B cell (primary cell): ENCODE measurements at places on chromosomes 12 and 14. TPM values are rescaled to one million over a fixed set of nuclear protein-coding genes. Genes with fewer than 3 reads are reported as not detected.

The SOAT2 gene
- not detected in 2 replicates for total RNA-seq

DNA sequence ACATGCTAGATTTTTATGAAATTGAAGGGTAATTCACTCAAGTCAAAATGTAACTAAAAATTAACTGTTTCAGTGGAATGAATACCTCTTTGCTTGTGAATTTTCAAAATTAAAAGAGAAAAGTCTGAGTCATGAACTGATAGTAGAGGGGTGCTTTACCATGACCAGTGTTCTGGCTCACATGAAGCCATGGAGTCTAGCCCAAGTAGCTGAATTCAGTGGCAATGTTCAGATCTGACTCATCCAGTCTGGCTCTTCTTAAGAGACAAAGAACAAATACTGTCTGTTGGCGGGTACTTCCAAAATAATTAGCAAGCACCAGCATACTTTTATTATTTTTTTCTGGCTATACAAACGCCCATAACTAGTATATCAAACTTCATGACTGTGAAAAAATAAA lies 366.3 kb upstream of the GARIN6 start:
- no peak overlapping the region for H3K27ac ChIP-seq
- H3K27me3 ChIP-seq, result no peaks in the 10 kb centered on the region
- no peaks in the 10 kb centered on the region for H3K36me3 ChIP-seq
- no peak for DNase-seq
- H3K4me3 ChIP-seq, result no peak overlapping the region

DNA sequence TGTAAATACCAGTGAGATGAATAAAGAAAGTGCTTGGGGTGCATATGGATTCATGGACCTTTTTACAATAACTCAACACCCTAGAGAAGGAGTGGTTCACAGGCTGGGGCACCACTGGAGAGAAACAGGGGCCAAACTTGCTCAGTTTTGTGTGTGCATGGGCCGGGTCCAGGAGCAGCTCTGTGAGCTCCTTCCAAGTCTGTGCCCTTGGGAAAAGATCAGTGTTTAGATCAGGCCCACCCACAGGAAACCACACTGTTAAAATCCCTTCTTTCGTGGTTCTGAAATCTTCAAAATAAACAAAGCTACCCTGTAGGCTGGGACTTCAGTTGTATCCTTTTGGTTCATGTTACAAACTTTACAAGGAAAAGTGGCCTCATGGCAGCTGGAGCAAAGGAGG lies 156.1 kb upstream of the TMEM260 start:
- no peak for DNase-seq
- no peaks in the 10 kb centered on the region for H3K36me3 ChIP-seq
- H3K27ac ChIP-seq, result no peak overlapping the region
- no peaks in the 10 kb centered on the region for H3K4me1 ChIP-seq
- no peaks in the 10 kb centered on the region for H3K27me3 ChIP-seq
- H3K4me3 ChIP-seq, result no peak overlapping the region

DNA sequence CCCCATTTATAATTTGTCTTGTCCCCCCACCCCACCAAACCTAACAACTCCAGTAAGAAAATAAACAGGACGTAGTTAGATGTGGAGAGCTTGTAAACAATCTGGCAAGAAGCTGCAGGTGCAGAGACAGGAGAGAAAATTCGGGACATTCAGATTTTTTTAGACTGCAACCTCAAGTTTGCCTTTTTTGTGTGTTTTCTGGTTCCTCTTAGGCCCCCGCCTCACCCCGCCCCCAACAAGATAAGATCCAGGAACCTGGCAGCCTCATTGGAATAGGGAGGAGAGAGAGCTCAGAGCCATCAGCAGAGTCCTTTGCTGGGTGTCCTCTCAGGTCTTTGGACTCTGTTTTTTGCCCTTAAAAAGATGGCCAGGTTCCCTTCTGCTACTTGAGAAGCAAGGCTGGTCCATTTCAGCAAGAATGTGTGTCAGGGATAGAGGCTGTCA lies 2.9 kb downstream of the HOXC10 start:
- H3K27me3 ChIP-seq, result peaks cover 88% of the 10 kb centered on the region
- peaks cover 48% of the 10 kb centered on the region for H3K4me1 ChIP-seq
- no peaks in the 10 kb centered on the region for H3K36me3 ChIP-seq
- H3K27ac ChIP-seq, result no peak overlapping the region
- H3K4me3 ChIP-seq, result no peak overlapping the region

- no peaks in the 10 kb centered on the region for H3K27me3 ChIP-seq
- no peaks in the 10 kb centered on the region for H3K36me3 ChIP-seq
- H3K4me3 ChIP-seq, result no peak overlapping the region
- no peak overlapping the region for H3K27ac ChIP-seq
Measured at GRCh38 chr14:76922584-76922983, 96.4 kb downstream of the LRRC74A start.
